Activated T-cell treated with anti-CD3 and anti-CD28 coated beads for 1 hour (primary cell): ENCODE measurements at places on chromosomes 4 and X.

- DNase-seq, result no peak
Measured at GRCh38 chrX:69562904-69563578, 52.9 kb upstream of the EDA start.

DNA sequence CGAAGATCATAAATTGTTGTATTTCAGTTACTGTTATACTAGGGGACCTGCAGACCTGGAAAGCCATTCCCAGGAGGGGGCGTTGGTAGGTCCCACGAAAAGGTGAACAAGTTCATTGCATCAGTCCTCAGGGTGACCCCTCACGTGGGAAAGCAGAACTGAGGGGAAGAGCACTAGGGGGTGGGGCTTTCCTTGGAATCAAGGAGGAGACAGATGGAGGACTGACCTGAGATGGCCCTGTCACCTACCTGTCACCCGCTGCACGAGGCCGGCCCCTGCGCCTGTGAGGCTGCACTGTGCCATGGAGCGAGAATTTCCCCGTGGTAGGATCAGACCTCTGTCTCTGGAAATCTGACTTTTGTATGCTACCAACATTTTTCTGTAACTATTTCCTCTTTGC lies 41.8 kb upstream of the CLDN24 start:
- no peak for DNase-seq

DNA sequence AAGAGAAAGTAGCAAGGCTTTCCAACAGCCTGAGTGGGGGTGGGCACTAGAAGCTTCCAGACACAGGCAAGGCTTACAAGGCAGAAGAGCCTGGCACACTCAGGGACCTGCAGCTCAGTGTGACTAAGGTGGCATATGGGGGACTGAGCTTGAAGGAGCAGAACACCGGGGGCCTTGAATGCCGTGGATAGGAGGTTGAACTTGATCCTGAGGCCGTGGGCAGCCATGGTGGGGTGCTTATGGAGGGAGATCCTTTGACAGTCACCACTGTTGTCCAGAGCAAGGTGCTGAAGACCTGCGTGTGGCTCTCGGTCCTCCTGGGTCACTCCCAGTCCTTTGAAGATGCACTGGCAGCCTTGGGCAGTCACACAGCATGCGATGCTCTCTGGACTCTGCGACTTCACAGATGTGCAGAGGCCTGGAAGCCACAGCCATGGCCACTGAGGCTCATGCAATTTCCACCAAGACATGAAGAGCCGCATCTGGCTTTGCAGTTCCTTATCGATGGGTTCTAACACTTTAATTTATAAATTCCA lies 18.3 kb downstream of the C4orf50 start:
- no peak for DNase-seq

GRCh38 chr4:76023389-76023788 lies at the start of gene CXCL10:
Gene CXCL10, minus strand, starts transcription at chr4:76023497. Its CDS starts 66 bp downstream, at chr4:76023431.
- DNase-seq, result no peak

- no peak for DNase-seq
Measured at GRCh38 chr4:108833046-108833445, 70.2 kb upstream of the ETNPPL start.

GRCh38 chr4:110788302-110788701 lies 165.4 kb upstream of the PITX2 start:
- no peak for DNase-seq

- DNase-seq, result no peak
Measured at GRCh38 chrX:103441878-103442535, 65.7 kb downstream of the BEX3 start.

DNA sequence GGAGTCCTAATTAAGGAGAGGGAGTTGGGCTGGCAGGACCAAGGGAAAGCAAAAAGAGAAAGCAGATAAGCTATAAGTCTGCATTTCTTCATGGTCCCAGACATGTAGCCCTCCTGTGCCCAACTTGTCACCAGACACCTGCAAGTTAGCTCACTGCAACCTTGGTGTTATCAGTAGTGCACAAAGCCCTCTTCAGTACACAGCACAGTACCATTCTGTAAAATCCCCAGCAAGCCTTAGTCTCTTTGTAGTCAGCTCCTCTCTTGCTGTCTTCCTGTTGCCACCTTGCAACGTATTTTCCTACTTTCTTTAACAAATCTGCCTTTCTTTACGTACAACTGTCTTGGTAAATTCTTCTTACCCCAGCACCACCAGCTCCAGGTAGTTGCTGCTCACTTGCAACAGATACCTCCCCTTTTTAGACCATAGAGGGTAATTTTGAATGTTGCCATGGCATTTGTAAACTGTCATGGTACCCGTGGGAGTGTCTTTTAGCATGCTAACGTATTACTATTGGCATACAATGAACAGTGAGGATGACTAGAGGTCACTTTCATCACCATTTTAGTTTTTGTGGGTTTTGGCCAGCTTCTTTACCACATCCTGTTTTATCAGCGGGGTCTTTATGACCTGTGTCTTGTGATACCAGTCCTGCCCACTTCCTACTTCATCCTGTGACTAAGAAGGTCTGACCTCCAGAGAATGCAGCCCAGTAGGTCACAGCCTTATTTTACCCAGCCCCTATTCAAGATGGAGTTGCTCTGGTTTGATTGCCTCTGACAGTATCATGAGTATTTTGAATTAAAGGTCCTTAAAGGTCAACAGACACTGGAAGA lies 28.3 kb upstream of the AP1S2 start:
- no peak for DNase-seq

DNA sequence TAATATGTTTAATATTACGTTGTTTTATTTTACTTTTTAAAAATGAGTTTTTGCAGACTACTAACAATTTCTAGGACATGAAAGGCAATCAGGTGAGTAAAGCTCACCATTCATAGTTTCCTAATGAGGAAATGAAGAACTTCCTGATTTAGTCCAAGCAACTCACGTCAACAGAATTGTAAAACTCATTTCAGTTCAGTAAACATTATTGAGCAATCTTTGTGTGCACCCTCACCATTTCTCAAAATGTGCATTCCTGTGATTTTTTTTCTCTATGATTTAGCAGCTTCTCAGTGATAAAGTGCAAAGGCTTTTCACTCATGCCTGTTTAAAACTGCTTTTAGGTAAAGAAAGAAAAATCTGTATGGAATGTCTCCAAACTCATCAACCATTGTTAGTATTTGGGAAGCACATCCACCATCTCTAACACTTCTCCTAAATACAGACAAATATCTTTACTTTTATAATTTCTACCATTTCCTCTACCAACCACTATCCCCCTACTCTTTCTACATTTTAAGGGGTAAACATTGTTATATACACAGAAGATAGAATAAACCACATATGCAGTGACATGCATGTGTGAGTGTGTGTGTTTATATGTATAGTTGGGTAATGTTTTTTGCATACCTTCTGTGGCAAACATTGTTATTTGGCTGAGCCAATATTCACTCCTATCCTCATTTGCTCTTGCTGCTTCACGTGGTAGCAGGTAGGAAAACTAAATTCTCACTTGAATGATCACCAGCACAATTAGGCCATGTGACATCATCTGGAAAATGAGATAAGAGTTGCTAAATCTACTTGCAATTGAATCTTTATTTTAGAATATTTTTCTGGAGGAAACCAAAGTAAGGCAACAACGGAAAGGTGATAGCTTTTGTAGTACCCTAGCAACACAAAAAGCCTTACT lies 54.7 kb upstream of the PRDM8 start:
- no peak for DNase-seq

DNA sequence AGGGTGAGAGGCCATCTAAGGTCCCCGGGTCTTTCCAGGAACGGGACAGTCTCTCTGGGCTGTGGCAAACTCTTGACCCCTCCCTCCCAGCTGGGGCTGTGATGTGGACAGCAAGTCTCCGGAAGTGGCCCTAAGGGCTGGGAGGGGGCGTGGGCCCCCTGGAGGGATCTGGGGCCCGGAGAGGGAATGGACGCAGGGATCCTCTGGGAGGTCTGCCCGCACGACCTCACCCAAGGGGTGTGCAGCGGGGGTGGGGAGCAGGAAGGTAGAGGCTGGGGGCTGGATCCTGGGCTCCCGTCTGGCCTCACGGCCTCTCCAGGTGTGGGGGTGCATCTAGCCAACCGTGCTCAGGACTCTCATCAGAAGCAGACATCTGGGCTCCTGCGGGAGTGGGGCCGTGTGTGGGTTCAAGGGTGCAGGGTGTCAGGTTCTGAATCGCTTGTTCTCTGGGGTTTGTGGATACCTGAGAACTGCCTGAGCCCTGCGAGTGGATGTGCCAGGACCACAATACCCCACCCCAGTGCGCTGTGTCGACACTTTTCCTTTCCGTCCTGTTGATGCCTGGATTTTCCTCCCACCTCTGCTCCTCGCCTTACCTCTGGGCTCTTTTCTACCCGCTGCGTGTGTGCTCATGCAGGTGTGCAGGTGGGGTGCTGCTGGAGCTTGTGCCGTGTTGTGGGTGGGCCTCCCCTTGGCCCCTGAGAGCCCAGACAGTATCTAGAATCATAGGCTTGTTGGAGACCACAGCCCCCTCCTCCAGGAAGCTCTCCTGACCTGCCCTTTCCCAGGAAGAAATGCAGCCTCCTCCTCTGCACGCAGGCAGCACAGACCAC lies 915 bp downstream of the CPZ start:
- no peak for DNase-seq

- DNase-seq, result no peak
Measured at GRCh38 chr4:109155682-109156283, 146.7 kb downstream of the COL25A1 start.

DNA sequence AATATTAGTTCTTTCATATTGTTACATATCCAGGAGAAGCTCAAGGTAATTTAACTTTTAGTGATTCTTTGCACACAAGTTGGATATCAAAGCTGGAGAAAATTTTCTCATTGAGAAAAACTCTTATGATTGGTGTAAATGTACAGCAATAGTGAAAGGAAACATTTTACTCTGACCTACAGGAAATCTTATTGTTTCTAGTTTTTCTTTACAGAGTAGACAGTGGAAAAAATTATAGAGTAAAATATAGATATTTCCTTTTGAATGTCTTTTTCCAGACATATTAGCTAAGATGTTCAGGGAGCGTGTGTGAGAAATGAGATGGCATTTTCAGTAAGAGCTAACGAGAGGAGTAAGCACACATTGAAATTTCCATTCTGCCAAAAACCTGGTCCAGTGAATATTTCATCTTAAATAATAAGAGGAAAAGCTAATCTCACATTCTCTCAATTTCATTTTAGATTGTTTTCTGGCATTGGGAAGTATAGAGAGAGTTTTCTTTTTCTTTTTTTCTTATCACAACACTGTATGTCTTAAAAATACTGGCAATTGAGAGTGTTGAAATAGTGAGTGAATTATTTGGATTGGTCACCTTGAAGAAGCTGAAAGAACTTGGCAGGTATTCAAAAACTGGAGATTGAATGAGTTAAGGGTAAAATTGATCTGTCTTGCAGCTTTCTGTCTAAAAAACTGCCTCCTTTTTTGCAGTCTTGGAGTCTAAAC lies 15.6 kb upstream of the ATP8A1 start:
- DNase-seq, result no peak

- DNase-seq, result no peak
Measured at GRCh38 chrX:68121835-68122234, 311.5 kb downstream of the OPHN1 start.

DNA sequence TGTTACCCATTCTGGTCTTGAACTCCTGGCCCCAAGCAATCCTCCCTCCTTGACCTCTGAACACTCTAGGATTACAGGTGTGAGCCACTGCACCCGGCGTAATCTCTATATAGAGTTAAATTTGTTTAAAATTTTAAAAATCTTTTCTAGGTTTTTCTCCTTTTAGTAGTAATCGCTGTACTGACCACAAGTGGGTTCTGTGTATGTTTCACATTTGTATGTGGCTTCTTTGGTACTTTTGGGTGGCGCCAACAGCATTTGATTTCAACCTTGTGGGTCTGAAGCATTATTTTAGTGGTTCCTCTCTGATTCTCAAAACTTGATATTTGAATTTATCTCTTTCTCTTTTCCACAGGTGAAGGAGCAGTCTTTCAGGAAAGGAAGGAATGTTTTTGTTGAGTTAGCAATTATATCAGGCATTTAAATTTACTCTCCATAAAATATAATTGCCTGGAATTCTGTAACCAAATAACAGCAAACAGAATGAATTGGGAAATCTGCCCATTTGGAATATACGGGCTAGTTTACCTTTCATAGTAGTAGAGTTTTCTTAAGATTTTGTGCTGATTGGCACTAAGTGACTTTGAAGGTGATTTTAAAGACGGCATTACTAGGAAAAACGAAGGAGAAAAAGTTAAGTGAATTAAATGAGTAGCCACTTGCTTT lies 29.5 kb downstream of the ARHGAP10 start:
- no peak for DNase-seq

- no peak for DNase-seq
Measured at GRCh38 chr4:59728496-59728895, 1471.6 kb upstream of the ADGRL3 start.

GRCh38 chrX:118566359-118566758 lies 70.7 kb downstream of the DOCK11 start:
- no peak for DNase-seq

DNA sequence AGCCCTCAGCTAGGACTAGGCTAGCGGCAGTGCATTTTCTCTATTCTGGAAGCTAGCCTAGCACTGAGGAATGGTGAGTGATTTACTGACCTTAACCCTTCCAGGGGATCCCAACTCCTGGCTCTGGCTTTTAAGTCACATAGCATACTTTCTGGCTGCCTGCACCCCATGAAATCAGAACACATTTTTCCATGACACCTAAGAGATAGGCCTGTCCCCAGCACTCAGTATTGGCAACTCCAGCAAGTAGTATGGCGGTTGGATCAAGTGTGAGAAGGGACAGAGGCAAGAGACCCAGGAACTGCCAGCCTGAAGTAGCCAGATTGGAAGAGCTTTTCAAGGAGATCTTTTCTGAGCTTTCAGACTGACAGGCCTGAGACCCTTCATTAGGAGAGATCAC lies 8.2 kb downstream of the FGF16 start:
- DNase-seq, result no peak

- no peak for DNase-seq
Measured at GRCh38 chr4:109877400-109877799, 29.5 kb downstream of the LRIT3 start.

GRCh38 chr4:143420227-143420626 lies 83.6 kb downstream of the GAB1 start:
- no peak for DNase-seq

GRCh38 chr4:30722359-30723200 lies 2.4 kb downstream of the PCDH7 start:
- no peak for DNase-seq

DNA sequence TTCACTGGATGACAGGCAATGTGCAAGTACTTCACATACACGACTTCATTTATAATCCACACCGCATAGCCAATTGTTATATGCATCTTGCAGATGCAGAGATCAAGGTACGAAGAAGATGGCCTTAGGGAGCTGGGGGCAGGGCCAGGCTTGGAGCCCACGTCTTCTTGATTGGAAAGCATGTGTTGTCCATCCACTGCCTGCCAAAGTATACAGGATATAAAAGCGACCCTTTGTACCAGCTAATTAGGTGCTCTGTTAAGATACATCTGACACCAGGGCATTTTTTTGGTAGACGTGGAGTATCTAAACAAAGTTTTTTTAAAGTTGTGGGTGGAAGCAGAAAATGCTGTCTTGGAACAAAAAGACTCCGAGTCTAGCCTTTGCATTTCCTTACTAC lies 1.4 kb downstream of the C4orf36 start:
- no peak for DNase-seq

GRCh38 chrX:12548746-12549145 lies 242.5 kb upstream of the PRPS2 start:
- DNase-seq, result no peak
